Dermis blood vessel endothelial cell (primary cell): ENCODE measurements at places on chromosomes 11 and 22. TPM values are rescaled to one million over a fixed set of nuclear protein-coding genes. Genes with fewer than 3 reads are reported as not detected.

DNA sequence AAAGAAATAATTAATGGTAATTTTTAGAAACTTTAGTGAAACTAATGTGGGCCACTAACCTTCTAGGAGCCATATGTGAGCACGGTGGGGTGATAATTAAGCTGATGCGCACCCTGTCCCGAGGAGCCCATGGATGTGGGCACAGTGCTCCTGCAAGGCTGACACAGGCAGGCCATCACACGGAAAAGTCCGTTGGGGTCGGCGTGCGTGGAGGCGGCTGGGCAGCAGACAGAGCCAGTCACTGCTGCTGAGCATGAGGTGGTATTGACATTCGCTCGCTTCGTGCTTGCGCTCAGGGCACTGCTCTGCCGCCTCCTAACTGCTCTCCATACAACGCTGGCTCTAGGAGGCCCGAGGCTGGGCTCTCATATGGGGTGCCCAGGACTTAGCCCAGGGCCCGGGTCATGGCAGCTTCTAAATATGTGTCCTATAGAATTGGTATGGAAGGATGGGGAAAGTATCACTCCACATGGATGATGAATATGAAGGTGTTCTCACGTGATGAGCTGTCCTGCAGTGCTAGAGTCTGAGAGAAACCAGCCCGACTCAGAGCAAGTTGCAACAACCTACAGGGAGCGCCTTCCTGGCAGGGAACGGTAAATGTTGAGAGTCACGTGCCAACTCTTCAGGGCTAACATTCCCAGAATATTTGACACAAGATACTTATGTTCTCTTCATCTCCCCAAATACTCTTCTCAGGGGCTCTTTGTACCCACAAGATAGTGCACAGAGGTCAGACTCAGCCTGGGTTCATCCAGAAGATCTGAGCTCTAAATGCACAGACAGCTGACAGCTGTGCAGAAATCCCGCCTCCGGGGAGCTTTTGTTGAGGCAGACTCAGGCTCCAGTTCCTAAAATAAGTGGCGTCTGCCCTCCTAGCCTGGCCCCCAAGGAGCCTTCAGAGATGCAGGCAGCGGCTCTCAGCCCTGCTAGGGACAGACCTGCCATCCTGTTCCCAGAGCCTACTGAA lies 50.6 kb upstream of the ARFGAP3 start:
- no peak for DNase-seq

- no peak for DNase-seq
Observed at GRCh38 chr22:26890870-26891269, 233.5 kb downstream of the MIAT start.

DNA sequence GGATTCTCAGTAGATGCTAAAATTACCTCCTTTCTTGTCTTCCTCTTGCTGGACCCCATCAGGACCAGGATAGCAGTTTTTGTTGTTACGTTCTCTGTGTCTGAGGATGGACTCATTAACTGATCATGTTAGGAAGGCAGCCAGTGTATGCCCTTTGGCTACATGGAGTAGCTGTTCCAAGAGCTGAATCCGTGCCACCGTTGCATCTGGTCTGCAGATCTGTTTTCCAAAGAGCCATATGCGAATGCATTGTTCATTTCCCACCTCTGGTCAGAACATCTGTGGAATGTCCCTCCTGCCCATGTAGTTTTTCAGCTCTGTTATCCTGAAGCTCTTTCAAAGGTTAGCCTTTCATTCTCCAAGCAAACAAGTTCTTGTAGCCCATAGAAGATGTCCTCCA lies 188.4 kb downstream of the SPON1 start:
- DNase-seq = no peak

GRCh38 chr11:110471371-110471770 lies 41.6 kb downstream of the FDX1 start:
- no peak for DNase-seq

DNA sequence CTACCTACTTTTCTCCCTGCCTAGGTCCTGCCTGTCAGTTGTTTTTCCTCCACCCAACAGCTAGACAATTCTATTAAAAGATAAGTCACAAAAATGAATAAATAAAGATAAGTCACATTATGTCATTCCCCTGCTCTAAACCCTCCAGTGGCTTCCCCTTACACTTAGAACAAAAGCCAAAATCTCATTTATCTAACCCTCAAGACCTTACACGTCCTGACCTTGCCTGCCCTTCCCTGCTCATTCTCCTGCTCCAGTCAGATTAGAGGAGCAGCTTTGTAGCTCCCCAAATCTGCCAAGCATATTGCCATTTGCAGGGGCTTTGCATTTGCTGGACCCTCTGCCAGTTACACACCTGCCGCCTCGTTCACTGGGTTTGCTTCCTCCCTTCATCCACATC lies 16.7 kb downstream of the KREMEN1 start:
- no peak for DNase-seq

PANX3 gene
- total RNA-seq = not detected in 2 replicates
